ENCODE measurements at places on chromosomes 2 and 18.

GRCh38 chr2:155250800-155251199, 552.3 kb downstream of the KCNJ3 start:
- DNase-seq, result no peak

DNA sequence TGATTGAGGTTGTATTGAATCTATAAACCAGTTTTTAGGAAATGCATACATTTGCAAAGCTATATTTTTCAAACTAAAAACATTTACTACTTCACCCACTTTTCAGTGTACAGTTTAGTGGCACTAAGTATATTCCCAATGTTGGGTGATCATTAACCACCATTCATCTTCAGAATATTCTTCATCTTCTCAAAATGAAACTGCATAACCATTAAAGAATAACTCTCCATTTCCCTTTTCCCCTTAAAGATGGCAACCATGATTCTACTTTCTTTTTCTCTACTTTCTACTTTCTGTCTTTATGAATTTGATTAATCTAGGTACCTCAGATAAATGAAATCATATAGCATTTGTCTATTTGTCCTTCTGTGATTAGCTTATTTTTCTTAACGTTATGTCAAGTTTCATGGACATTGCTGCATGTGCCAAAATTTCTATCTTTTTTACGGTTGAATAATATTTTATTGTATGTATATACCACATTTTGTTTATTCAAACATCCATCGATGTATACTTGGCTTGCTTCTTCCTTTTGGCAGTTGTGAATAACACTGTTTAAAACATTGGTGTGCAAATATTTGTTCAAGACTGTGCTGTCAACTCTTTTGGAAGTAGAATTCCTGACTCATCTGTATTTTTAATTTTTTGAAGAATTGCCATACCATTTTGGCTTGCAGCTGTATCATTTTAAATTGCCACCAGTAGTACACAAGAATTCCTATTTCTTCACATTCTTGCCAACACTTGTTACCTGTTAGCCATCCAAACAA, 104.9 kb downstream of the RPRM start:
- no peak for DNase-seq

GRCh38 chr18:51069885-51070284, 39.9 kb downstream of the SMAD4 start:
- DNase-seq, result no peak

- DNase-seq, result no peak
Observed at GRCh38 chr18:50509012-50509411, 50.9 kb upstream of the MAPK4 start.

GRCh38 chr2:117679952-117680351, 134.5 kb upstream of the DDX18 start:
- DNase-seq, result no peak

- DNase-seq, result no peak
Observed at GRCh38 chr2:109649736-109650695, 35.9 kb downstream of the SOWAHC start.

DNA sequence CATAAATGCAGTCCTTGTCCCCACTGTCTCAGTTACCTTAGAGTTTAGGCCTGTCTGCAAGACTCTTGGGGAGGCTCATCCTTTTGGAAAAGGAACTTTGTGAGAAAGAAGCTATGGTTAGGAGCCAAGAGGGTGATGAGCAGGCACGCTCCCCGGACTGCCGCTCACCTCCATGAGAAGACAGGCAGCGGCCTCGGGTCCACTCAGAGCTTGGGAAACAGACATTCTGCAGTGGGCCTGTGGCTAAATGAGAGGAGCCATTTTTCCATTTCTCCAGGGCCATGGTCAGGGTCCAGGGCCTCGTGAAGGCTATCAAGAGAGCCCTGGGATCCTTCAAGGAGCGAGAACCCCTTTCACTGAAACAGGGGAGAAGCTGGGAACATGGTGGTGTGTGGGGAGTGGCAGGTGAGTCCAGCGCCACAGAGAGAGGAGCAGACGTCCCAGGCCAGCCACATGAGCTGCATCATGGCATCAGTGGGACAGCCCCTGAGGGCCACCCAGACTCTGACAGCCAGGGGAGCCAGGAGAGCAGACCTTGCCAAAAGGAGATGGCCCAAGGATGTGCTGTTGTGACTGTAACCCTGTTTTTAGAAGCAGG, 4.0 kb upstream of the TEX51 start:
- no peak for DNase-seq

- no peak for DNase-seq
Observed at GRCh38 chr2:55896633-55897032, 26.9 kb downstream of the EFEMP1 start.

DNA sequence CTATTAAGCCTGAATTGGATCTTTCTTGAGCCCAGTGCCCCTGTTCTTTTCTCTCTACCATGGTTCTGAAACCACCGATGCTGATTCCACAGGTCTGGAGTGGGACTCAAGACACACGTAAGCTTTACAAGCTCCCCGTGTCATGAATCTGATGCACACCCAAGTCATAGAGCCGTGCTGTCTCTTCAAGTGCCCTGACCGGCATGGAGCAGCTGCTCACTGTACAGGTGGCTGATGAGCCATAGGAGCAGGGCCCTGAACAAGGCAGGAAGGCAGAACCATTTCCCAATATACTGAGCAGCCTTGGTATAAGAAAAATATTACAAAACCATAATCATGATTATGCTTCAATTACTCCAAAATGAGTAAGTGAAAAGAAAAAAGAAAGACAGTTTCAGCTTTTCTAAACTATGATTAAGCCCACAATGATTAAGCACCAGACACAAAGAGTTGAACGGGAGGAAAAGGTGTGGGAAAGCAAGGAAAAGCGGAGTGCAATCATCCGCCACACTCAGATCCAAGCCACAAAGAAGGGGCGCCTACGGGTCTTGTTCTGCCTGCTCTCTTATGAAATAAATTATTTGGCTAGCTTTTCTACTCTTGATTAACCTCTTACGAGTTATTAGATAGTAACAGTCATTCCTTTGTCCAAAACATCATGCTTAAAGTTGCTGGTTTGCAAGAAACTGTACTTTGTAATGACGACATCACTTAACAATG, 41.7 kb downstream of the NOL10 start:
- no peak for DNase-seq

GRCh38 chr2:120820953-120821279, 85.2 kb downstream of the GLI2 start:
- no peak for DNase-seq

- DNase-seq, result no peak
Observed at GRCh38 chr18:52377094-52377493, 37.1 kb downstream of the DCC start.

DNA sequence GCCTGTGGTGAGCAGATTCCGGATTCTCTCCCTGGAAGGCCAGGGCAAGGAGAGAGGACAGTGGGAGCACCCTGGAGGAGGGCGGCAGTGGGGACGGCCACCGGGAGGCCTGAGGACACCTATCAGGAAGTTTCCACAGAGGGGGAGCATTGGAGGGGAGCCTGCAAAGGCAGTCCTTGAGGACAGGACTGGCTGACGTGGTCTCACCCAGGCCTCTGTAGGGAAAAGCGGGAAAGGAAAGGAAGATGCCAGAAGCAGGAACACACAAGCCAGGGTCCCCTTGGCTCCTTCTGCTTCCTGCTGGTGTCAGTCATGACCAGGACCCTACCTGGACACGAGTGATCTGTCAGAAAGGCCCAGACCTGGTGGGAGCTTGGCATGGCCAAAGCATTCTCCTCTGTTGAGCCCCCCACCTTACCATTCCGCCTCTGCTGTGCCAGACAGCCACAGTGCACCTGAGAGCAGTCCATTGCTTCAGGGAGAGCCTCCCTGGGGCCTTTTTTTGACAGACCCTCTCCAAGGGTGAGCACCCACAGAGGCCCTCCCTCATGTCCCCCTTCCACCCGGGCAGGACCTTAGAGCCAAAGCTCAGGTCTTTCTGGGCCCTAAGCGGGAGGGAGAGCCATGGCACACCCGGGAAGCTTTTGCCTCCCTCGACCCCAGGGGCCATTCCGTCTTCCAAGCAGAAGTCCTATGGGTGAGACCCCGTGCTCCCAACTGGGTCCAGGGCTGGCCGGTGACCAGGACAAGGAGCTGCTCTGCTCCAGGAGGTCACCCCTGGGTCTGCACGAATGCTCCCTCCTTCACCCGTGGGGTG, 333.1 kb downstream of the DYSF start:
- DNase-seq, result no peak

- DNase-seq, result no peak
Observed at GRCh38 chr2:129565551-129566109, 413.8 kb upstream of the RAB6C start.

GRCh38 chr18:45753286-45753685, 29.3 kb downstream of the SLC14A1 start:
- DNase-seq, result no peak

DNA sequence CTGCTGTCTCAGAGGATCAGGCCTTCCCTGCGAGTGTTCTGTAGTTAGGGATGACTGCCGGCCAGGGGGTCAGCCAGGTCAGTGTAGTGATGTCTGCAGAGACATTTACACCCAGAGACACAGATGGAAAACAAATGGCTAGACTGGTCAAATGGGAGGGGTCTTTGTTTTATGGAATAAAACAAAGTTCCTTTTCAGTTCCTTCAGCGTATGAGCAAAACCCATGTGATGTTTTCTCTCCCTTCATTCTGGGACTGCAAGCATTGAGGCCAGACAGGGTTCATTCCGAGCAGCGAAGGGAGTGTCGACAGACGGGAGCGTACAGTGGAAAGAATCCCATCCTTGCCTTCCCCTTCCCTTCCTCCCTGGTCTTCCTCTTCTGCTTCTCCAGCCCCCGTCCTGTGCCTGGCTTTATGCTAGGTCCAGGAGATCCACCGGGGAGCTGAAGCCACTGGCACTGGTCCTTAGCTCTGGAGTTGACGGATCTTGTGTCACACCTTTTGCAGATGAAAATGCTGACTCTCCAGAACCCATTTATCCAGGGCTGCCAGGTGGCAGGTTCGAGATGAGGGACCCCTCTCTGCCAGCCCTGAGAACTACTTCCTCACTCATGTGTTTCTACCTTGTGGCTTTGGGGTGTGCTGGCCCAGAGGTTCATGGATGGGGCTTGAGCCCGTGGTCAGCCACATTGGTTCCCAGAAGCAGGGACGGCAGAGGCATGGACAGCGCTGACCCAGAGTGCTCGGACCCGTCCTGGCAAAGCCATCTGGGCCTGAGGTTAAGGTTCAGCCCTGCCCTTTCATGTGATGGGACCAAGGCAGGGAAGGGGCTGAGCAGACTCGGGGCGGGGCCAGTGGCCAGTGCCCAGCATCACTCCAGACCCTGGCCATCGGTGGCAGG, 24.2 kb downstream of the ITGB1BP1 start:
- DNase-seq, result no peak

DNA sequence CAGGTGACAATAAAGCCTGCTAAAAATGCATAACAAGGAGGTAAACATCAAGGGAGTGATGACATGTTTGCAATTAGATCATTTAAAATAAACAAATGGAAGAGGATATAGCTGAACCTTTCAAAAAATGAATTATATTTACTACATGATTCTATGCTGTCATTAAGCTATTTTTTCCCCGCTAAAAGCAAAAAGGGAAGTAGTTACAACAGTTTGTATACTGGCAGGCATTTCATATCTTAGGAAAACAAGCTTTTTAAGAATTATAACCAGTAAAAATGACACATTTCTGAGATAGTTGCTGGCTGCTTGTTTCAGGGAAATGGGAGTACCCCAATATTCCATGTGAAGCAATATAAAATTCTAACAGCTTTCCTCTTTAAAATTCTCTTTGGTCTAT, 89.1 kb upstream of the ITGB6 start:
- DNase-seq, result no peak

- no peak for DNase-seq
Observed at GRCh38 chr2:102149644-102150455, 7.3 kb downstream of the IL1R1 start.

- DNase-seq, result no peak
Observed at GRCh38 chr2:19746611-19747309, 155.0 kb downstream of the TTC32 start.

DNA sequence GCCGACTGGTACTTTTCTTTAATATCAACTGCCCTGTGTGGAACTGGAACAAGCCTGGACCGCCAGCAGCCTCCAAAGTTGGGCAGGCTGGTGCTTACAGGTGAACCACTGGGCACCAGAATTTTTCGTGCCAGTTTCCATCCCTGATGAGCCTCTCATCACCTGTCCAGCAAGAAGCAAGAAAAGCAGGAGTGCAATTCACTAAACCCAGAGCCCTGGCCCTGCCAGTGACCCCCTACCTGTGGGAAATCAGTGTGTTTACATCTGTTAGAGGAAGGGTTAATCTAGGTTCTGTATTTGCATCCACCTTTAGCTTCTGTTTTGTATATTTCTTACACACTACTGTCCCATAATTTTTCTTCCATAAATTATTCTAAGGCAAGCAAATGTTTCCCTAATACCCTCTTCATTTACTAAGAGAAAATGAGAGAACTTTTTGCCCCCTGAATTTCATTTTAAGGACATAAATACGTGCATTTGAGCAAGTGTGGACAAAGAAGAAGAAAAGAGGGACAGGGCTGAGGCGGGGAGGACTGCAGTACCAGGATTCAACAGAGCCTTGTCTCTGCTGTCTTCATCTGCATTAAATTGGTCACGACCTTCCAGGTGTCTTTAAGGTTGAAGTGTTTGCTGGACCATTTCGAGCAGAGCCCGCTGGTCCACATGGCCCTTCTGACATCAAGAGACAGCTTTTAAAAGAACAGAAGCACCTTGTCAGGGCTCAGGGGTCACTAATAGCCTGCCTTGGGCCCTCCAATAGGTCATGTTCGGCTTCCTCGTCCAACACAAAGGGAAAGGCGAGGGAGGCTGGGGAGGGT, 763.1 kb downstream of the BCL11A start:
- DNase-seq, result no peak

- DNase-seq, result no peak
Observed at GRCh38 chr2:30527411-30527810, 80.4 kb downstream of the LCLAT1 start.

- no peak for DNase-seq
Observed at GRCh38 chr18:23835091-23835490, 145.8 kb downstream of the LAMA3 start.

GRCh38 chr2:71548646-71549425, 95.5 kb downstream of the DYSF start:
- DNase-seq, result peak; percentile 12

- DNase-seq, result no peak
Observed at GRCh38 chr2:140136366-140136765, 1356.2 kb upstream of the NXPH2 start.

DNA sequence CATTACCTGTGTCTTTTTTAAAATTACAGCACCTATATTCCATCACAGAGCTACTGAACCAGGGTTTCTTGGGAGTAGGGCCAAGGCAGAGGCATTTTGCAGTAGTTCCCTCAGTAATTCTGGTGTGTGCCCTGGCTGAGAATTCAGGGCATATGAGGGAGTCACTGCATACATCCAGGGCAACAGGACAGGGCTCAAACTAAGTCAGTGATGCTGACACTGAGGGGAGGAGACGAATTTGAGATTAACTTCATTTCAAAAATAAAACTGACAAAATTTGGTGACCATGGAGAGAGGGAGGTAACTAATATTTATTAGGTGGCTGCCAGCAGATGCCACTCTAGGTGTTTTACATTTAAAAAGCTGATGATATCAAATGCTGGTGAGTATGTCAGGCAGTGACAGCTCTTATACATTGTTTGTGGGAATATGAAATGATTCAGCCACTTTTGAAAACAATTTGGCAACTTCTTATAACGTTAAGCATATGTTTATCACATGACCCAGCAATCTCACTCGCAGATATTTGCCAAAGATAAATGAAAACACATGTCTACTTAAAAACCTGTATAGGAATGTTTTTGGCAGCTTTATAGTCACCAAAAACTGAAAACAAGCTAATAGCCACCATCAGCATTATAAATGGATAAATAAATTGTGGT, 20.3 kb downstream of the STRADB start:
- DNase-seq, result no peak

- DNase-seq, result no peak
Observed at GRCh38 chr2:23540804-23541360, 155.9 kb downstream of the KLHL29 start.
